ENCODE measurements at places on chromosomes 4 and X.

DNA sequence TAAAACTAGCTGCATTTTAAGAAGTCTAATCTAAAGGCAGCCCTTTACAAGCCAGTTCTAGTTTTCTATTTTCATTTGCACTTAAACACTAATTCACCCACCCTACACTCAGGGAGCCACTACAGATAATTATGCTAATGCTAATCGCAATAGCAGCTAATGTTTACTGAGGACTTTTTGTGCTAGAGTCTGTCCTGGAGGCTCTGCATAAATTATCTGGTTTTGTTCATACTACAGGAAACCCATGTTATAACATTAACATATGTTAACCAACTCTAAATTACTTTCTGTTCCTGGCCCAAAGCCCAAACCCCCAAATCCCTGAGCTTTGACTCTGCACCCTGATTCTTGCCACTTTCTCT, 480 bp upstream of the RADX start:
- DNase-seq = no peak

DNA sequence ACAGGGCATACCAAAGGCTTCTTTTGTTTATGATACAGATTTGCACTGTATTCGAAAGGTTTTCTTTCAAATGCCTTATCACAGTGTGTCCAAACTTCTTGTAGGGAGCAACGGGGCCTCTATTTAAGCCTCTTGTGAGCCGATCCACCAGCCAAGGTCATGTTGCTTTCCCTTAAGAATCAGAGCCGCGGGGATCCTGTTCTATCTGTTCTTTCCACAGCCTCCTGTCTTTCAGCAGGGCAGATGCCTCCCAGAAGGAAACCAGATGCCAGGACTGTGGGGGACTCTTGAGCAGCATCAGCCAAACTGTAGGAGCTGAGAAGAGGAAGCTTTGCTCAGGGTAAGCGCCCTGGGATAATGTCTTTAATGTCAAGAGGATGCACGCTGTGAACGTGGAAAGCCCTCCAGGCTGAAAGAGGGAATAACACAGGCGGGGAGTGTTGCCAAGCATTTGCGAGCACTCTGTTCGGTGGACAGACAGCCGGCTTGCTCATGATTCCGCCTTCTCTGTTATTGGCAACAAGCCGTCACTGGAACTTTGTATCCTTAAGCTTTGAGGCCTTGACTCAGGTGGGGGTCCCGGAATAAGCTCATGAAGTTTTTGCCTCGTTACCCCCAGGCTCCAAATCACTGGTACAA, 279.8 kb upstream of the FRG1 start:
- DNase-seq = no peak

DNA sequence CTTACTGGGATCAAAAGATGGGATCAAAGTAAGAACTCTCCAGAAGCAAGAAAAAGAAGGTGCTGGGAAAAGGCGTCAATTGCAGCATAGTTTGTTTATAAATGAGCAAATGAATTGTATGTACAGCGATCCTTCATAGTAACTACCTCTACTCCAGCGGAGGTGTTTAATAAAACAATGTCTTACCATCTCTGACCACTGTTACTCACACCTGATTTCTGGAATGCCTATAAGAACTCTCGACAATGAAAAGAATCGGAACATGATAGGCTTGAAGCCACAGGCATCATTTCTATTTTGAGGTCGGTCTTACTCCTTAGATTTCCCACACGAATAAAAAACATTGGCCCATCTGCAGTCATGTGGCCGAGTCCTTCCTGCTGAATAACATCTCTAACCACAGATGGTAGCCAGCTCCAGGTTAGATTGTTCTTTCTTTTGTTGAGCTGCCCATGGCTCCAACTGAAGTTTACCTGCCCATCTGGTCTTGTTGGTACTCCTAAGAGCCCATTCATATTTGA, 67.6 kb downstream of the CLDN34 start:
- no peak for DNase-seq

DNA sequence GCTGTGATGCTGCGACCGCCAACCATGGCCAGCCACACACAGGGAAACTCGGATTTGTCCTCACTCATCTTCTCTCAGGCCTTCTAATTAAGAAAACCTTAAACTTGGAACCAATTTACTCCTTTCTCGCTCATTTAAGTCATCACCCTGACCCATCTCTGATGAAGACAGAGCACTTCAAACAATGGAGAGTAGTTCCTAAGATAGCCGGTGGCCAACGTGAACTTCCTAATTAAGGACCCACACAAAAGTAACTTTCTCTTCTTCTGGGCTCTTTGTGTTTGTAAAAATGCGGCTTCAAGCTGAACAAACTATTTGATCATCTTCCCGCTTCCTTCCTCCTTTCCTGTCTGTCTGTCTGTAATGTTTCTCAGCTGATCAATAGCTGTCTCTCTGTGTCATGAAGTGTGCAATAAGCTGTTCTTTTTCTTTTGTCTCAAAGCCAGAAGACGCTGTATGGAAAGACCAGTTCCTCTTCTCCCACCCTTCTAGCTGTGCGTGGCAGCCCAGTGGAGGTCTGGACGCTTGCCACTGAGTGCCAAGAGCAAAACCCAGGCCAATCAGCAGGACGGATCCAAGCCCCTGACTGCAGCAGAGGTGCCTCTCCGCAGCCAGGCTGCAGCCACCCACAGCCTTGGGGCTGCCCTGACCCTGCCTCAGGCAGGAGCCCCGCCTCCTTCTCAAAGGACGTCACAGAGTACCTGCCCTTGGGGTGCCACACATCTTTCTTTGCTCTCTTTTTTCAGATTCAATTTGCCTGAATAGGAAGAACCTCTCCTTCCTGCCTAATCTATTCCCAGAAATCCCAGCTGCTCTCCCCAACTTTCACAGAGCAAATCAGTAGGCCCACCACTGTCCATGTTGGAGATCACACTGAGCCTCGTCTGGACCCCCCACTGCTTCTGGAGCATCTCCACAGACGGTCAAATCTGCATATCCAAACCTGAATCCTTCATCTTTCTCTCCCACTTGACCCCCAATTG, 59.3 kb downstream of the MAML3 start:
- DNase-seq = peak; percentile 85

DNA sequence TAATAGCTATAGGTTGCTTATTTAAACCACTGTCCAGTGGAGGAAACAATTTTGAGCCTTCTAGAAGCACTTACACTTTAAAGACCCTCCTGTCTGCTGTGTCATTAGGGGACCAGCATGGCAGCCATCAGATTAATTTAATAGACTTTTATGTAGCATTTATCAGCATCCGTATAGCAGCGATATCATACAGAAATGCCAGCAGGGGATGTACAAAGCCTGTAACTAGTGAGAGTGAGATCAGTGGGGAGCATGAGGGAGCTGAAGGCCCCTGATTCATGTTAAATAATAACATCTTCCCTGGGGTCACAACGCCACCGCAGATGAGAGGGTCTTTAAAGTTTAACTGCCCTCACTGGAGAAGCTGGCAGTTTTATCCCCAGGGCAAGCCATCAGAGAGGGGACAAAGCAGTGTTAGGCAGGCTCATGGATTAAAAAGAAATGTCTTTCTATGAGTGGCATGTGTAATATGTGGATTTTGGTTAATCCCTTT, 144.7 kb downstream of the PDGFRA start:
- no peak for DNase-seq

DNA sequence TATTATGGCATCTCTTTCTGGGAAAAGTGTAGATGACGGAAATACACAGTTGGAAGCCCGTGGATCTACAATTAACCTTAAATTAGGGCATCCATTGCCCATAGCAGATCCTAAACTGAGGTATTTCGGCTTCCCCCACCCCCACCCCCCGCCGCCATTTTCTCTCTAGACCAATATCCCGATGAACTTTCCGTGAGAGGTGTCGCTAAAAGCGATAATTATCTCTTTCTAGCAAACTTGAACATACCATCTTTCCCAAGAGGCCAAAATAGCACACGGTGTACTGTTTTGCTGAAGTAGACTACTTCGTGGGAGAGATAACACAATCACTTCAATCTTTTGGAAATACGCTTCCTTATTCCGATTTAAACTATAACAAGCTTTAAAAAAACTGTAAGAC, 554 bp downstream of the KLHL15 start:
- peak; percentile 53 for DNase-seq

- peak; percentile 44 for DNase-seq
Measured at GRCh38 chrX:46573892-46574773, 568 bp downstream of the CHST7 start.
